ENCODE measurements at places on chromosomes 4 and X.

DNA sequence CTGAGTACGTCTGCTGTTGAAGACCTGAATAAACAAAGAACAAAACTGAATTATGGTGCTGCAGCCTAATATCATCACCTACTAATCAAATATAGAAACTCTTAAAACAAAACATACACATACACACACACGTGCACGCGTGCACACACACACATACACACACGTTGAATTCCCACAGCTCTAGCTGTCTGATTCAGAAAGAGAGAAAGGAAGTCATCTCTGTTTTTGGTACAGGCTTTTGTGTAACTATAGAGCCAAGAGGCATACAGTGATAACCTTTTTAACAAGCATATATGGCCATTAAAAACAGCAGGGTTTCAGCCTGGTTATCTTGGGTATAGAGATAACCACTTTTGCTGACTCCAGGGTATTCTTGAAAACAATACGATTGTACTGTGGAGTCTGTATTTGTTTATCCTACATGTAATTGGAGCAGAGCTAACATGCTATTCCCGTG lies 823.2 kb downstream of the CCSER1 start:
- no peak for DNase-seq

- DNase-seq = no peak
These were observed at the start of gene EPHA5 for GRCh38 chr4:65670331-65671031. TSS of gene EPHA5 (minus strand) at chr4:65670489. CDS start at chr4:65669742, 747 bp downstream.

- DNase-seq = no peak
These were observed 61.5 kb downstream of the CCNI start for GRCh38 chr4:77014256-77014655.

DNA sequence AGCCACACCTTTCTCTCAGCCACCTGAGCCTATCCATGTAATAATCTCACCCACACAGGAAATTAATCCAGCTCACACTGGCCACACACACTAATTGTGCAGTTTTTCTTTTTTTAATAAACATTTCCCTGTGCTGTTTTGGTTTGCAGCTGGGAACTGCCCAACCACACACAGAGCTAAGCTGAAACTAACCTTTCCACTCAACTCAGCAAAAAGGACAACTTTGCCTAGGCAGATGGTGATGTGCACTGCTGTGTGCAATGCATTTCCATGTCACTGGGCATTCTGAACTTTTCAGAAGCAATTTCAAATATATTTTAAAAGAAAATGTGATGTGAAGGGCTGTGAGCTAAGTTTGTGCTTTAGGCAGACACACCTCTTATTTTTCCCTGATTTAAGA lies 70.0 kb upstream of the TLL1 start:
- no peak for DNase-seq

All from B cell (primary cell).